ENCODE measurements at places on chromosomes 7 and 10.
A peak's percentile ranks its signal among the peaks of the same experiment; 100 is the strongest.

- DNase-seq: peak; percentile 89
These were observed 227.2 kb upstream of the KLF14 start for GRCh38 chr7:130961128-130961601.

DNA sequence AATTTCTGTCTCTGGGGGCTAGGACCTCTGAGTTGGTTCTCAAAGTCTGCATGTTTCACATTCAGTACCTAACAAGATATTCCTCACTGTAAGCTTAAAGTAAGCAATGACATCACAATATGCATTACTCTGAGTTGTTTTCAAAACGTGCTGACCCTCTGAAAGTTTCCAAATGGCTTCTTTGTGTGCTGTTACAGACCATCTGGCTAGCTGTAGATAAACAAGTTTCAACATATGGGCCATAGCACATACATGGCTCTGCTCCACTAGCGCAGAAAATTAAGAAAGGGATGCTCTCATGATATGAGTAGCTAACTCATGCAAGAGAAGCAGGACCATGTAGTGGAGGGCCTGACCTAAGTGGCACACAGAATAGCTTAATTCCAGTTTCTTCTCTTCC, 119.0 kb downstream of the HTR7 start:
- DNase-seq: no peak

GRCh38 chr7:18504965-18505364, 9.4 kb downstream of the HDAC9 start:
- no peak for DNase-seq

DNA sequence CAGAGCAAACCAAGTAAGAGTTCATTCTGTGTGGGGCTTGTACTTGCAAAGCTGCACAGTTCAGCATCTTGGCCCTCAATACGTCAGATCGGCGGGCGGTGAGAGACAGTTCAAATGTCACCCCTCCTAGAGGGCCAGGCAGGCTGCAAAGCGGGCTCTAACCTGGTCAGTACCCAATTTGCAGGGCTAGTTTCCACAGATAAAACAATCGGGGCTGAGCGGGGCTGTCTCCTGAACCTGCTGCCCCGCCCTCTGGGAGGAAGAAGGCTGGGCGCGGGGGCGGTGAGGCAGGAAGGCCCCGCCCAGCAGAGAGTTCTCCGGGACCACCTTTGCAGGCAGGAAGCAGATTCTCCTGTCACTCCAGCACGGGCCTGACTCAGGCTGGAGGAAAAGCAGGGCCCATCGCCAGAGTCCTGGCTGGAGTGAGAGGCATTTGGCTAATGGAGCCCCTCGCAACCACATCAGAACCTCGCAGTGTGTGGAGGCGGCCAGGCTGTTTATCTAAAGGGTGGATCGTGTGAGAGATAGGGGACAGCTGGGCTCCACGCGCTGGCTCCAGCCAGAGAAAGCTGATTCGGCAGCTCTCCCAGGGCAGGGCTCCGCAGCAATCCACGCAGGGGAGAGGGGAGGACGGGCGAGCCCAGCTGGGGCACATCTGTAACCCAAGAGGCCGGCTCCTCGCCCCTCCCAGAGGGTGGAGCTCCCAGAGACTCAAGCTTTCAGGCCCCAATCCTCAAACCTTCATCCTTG, 83.1 kb downstream of the SH3PXD2A start:
- DNase-seq: peak; percentile 86

GRCh38 chr10:123146013-123146893, 1.7 kb upstream of the HMX2 start:
- no peak for DNase-seq

DNA sequence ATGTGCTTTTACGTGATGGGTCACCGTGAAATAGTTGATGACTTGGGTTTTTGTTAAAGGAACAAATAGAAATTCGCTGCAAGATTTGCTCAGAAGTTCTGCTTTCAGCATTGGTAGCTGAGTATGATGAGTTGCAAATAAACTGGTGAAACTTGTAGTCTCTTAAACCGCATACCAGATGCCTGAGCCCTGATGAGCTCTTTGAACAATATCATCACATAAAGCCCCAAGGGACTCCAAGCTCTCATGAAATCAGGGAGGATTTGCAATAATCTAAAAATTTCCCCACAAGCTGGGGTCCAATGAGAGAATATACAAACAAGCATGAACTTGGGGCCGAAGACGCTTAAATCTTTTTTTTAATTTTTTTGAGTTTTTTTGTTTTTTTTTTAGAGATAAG, 312.4 kb downstream of the CALN1 start:
- no peak for DNase-seq

- DNase-seq: no peak
These were observed 69.0 kb upstream of the RSBN1L start for GRCh38 chr7:77627309-77627676.

GRCh38 chr10:24254180-24254579, 45.2 kb downstream of the KIAA1217 start:
- DNase-seq: no peak
